Stomach (tissue), 19 donors: ENCODE measurements at places on chromosomes 7 and 10. TPM values are rescaled to one million over a fixed set of nuclear protein-coding genes. Genes with fewer than 3 reads are reported as not detected.

DNA sequence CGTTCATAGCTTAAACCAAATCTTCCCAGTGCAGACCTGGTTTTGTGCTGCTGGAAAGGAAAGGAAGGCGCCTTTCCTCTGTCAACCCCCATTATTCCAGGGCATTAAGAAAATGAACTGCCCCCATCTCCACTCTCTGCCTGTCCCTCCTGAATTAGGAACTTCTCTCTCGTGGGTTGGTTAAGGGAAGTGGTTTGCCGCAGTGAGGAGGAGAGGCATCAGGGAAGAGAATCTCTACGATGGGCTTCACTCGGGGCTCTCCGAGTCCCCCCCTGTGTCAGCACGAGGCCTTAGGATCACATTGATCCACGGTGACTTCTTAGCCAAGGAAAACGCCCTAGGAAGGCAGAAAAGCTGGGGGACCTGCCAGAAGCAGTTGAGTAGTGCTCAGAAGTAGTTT lies 53.9 kb upstream of the LYZL2 start:
- peaks cover 13% of the 10 kb centered on the region for H3K27me3 ChIP-seq
- H3K27ac ChIP-seq = no peak overlapping the region
- peaks cover 7% of the 10 kb centered on the region for H3K4me1 ChIP-seq
- no peaks in the 10 kb centered on the region for H3K36me3 ChIP-seq
- DNase-seq = no peak
- no peak overlapping the region for H3K4me3 ChIP-seq

DNA sequence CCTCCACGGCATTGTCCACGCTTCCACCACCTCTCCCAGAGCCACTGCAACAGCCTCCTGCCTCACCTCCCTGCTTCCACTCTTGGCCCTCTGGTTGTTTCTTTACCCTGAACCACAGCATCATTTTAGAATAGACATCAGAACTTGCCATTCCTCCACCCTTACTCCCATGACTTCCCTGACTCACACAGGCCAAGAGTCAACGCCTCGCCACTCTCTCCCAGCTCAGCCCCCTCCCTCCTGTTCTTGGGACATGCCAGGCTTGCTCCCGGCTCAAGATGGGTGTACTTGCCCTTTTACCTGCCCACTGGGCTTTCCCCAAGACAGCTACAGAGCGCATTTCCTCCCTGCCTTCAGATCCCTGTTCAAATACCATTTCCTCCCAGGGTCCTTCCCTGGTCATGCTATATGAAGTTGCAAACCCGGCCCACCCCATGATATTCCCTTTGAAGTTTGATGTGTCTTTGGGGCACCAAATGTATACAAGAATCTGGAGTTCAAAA lies 429.1 kb downstream of the RPS24 start:
- no peaks in the 10 kb centered on the region for H3K36me3 ChIP-seq
- H3K4me3 ChIP-seq = no peak overlapping the region
- no peaks in the 10 kb centered on the region for H3K27me3 ChIP-seq
- DNase-seq = no peak
- H3K4me1 ChIP-seq = peaks cover 18% of the 10 kb centered on the region
- no peak overlapping the region for H3K27ac ChIP-seq

GRCh38 chr7:78254726-78255055 lies 456.1 kb downstream of the PHTF2 start:
- H3K27ac ChIP-seq = no peak overlapping the region
- peak; percentile 3 for DNase-seq
- no peak overlapping the region for H3K4me3 ChIP-seq
- H3K4me1 ChIP-seq = no peaks in the 10 kb centered on the region
- H3K36me3 ChIP-seq = no peaks in the 10 kb centered on the region

DNA sequence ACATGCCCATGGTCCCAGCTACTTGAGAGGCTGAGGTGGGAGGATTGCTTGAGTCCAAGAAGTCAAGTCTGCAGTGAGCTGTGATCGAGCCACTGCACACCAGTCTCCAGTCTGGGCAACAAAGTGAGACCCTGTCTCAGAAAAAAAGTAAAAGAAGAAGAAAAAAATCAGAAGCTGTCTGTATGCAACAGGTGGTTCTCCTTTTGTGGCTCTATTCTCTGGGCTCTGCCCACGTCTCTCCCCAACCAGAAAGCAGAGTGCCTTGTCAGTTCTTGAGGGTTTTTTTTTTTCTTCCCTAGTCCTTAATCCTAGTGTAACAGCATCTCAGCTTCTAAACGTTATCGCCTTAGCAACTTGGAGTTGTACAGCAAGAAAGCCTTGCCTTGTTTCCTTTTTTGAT lies 89.5 kb downstream of the PRKCQ start:
- H3K4me3 ChIP-seq = no peak overlapping the region
- H3K27me3 ChIP-seq = no peaks in the 10 kb centered on the region
- no peak overlapping the region for H3K27ac ChIP-seq
- no peaks in the 10 kb centered on the region for H3K36me3 ChIP-seq

- H3K27me3 ChIP-seq = no peaks in the 10 kb centered on the region
- H3K4me1 ChIP-seq = no peaks in the 10 kb centered on the region
- no peak overlapping the region for H3K4me3 ChIP-seq
- H3K36me3 ChIP-seq = no peaks in the 10 kb centered on the region
- DNase-seq = no peak
Observed at GRCh38 chr7:141842904-141843303, 1.6 kb upstream of the PRSS37 start.

DNA sequence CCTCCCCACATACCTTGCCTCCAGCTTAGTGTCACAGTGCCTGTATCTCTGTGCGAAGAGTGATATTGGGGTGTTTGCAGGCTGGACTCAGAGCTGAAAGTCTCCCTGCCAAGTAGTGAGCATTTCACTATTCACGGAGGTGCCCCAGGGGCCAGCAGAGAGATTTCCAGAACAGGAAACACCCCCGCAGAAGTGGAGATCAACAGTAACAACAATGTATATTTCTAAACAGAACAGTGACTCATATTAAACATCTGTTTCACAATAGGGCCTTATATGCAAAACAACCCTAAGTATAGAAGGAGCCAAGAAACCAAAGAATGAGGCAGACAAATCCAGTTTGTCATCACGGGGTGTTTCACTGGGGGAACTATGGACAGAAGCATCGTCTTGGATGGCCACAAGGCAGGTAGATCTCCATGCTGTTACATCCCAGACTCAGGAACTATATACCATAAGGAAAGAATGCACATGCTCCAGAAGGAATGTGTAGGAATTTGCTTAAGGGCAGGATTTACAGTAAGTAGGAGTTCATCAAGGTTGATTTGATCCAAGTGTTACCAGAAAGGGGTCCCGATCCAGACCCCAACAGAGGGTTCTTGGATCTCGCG lies 29.3 kb upstream of the CCL24 start:
- H3K36me3 ChIP-seq = no peaks in the 10 kb centered on the region
- peaks cover 11% of the 10 kb centered on the region for H3K4me1 ChIP-seq
- H3K27me3 ChIP-seq = no peaks in the 10 kb centered on the region
- peak; percentile 30 for DNase-seq

DNA sequence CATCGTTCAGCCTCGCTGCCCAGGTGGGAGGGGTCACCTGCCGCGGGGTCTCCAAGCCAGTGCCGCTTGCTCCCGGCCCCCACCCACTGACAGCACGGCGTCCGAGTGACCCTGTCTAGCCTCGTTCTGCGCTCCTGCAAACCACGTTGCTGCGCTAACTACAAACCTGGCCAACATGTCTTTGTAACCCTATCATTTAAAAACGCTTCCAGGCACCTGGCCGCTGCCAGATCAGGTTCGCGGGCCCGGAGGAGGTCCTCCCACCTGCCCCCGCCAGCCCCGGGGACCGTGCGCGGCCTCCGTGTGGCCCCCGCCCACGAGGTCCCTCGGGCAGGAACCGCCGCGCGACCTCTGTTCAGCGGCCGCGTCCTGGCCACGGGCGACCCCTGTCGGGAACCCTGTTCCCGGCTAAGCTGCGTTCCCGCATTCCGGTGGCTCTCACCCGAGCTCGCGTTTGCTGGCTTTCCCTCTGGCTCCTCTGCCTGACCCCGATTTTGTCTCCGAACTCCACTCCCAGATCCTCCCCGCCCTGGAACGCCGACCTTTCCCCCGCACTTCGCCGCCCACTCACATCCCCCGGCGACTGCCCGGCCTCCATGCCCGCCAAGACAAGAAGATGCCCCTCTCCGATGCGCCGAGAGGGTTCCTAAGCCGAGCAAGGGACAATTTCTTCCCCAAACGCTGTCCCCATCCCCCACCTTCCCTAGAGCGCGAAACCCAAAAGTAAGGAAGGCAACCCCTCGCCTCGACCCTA lies 2.4 kb downstream of the SFMBT2 start:
- H3K4me3 ChIP-seq = peak overlapping the region; percentile 78
- H3K36me3 ChIP-seq = no peaks in the 10 kb centered on the region
- peak overlapping the region; percentile 66 for H3K27ac ChIP-seq
- DNase-seq = peak; percentile 89

GRCh38 chr7:144074374-144074773 lies 4.8 kb downstream of the OR2A25 start:
- no peaks in the 10 kb centered on the region for H3K4me1 ChIP-seq
- DNase-seq = no peak
- H3K27me3 ChIP-seq = no peaks in the 10 kb centered on the region
- H3K27ac ChIP-seq = no peak overlapping the region

GRCh38 chr10:16195178-16195769 lies 241.5 kb upstream of the PTER start:
- no peak for DNase-seq
- no peak overlapping the region for H3K27ac ChIP-seq
- no peaks in the 10 kb centered on the region for H3K27me3 ChIP-seq

DNA sequence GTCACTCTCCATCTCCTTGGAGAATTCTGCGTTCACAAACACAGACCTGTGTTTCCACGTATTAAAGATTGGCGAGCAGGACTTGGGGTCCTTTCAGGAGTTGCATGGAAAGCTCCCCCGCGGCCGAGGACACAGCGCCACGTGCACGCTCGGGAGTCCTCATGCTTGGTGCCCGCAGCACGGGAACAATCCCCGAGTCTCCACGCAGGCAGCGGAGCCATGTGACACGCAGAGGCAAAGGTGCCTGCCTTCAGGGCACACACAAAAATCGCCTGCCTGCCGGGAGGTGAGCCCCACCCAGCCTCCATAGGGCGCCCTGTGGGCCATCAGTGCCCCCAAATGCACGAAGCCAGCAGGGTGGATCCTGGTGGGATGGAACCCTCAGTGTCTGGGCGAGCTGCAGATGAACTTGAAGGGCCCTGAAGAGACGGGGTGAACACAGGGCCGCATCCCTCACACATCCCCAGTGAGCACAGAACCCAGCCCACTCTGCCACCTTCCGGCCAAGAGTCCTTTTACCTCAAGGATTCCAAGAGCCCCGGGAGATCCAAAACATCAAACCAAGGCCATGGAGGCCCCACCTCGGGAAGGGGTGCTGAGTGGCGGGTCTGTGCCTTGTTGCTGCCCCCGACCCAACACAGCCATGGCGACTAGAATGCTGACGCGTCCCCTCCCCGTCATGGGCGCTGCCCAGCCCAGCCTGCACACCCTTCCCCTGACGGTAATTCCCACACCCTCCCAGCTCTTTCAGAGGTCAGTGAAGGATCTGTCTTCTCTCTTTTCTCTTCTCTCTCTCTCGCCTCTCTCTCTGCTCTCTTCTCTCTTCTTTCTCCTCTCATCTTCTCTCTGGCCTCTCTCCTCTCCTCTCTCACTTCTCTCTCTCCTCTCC lies 55.9 kb downstream of the CFAP46 start:
- no peak overlapping the region for H3K27ac ChIP-seq
- H3K4me3 ChIP-seq = no peak overlapping the region
- peaks cover 14% of the 10 kb centered on the region for H3K27me3 ChIP-seq
- DNase-seq = peak; percentile 50
- no peaks in the 10 kb centered on the region for H3K4me1 ChIP-seq
- no peaks in the 10 kb centered on the region for H3K36me3 ChIP-seq

- no peak overlapping the region for H3K4me3 ChIP-seq
- H3K4me1 ChIP-seq = no peaks in the 10 kb centered on the region
- DNase-seq = no peak
- H3K27me3 ChIP-seq = no peaks in the 10 kb centered on the region
- H3K36me3 ChIP-seq = peaks cover under 1% of the 10 kb centered on the region
Observed at GRCh38 chr7:102834466-102834865, 78.3 kb upstream of the LRRC17 start.

DNA sequence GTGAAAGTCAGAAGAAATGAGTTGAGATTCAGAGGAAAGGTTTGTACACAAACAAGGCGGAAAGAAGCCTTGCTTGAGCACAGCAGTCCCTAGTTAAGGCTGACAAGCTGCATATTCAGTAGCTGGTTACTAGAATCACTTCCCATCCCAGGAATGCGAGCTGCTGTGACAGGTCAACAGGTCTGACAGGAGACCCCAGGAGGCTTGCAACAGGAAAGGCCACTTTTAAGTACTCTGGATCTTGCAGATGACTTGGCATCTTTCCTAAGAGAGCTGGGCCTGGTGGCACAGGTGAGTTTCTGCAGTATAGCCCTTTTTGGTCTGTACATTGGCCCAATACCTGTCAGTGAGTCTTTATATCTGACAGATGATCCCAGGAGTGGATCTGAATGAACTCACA lies 35.7 kb upstream of the UNC5B start:
- no peaks in the 10 kb centered on the region for H3K4me1 ChIP-seq
- no peaks in the 10 kb centered on the region for H3K36me3 ChIP-seq
- no peak for DNase-seq
- H3K27ac ChIP-seq = no peak overlapping the region
- no peak overlapping the region for H3K4me3 ChIP-seq
- no peaks in the 10 kb centered on the region for H3K27me3 ChIP-seq

DNA sequence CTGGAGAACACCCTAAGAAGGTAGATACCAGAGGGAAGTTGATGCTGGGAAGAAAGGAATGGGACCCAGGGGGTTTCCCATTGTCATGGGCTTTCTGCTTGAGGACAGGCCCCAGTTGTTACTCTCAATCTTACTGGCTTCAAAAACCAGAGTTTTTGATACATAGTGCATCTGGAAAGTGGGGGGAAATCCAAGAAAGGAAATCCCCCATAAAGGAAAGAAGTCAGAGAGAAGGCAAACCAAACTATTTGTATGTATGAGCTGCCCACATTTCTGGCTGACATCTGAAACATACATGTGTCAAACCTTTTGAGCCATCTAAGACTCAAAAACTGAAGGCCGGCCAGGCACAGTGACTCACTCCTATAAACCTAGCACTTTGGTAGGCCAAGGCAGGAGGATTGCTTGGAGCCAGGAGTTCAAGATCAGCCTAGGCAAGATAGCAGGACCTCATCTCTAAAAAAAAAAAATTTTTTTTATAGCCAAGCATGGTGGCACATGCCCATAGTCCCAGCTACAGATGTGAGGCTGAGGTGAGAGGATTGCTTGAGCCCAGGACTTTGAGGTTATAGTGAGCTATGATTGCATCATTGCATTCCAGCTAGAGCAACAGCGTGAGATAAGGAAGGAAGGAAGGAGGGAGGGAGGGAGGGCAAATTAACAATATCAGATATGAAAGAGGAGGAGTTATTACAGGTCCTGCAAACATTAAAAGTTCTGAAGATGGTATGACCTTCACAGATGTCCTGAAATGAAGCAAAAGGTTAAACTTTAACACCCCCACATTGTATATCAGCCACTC lies 6.7 kb upstream of the COA1 start:
- H3K27me3 ChIP-seq = no peaks in the 10 kb centered on the region
- H3K4me3 ChIP-seq = no peak overlapping the region
- no peaks in the 10 kb centered on the region for H3K4me1 ChIP-seq
- H3K36me3 ChIP-seq = no peaks in the 10 kb centered on the region
- no peak overlapping the region for H3K27ac ChIP-seq
- no peak for DNase-seq

The PSD gene
- total RNA-seq = 24.6 TPM

The PUS7 gene
- 16.1 TPM for total RNA-seq

The GRID2IP gene
- not detected for total RNA-seq

The NRG3 gene
- not detected for total RNA-seq

The WDFY4 gene
- 7.6 TPM for total RNA-seq

The CABCOCO1 gene
- total RNA-seq = not detected

The LIPK gene
- total RNA-seq = not detected
